ENCODE measurements at places on chromosomes 16 and 17.

GRCh38 chr16:57512296-57513001, 23.9 kb downstream of the CCDC102A start:
- DNase-seq = no peak

GRCh38 chr17:62672957-62673356, 45.5 kb downstream of the MRC2 start:
- DNase-seq = no peak

DNA sequence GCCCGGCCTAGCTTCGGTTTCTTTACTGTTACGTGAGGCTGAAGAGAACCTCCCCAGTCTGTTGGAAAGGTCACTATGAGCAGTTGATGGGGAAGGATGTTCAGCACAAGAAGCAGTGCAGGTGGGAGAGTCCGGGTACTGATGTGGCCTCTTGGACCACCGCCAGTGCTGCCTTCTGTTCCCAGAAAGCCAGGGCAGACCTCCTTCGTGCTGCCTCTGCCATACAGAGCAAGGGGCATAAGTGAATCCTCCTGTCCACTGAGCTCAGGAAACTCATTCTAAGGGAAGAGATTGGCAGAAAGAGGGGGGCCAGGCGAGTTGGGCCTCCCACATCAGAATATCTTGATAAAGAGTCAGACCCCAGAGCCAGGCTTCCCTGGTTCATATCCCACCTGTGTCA, 3.7 kb downstream of the PPP4C start:
- DNase-seq = no peak

- DNase-seq = no peak
Measured at GRCh38 chr17:34312080-34312479, 7.2 kb upstream of the CCL8 start.

GRCh38 chr16:22961206-22961605, 147.2 kb downstream of the HS3ST2 start:
- no peak for DNase-seq

DNA sequence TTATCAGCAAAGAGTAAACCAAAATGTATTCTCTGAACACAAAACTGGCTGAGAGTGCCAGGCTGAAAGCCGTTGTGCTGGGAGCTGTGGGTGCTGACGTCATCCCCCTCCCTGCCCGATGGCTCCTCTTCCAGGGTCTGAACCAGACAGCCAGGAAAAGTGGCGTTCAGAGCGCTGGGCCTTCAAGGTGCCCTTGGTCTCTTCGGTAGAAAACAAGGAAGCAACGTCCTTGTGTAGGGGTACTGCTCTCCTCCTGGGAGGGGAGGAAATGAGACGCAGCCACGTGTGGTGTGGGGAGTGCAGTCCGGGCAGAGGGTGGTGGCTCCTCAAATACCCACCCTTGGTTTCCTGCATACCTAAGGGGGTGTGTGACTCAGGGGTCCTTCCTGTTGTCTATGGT, 394.7 kb downstream of the SEC14L1 start:
- DNase-seq = no peak

- no peak for DNase-seq
Measured at GRCh38 chr16:22635801-22636200, 125.1 kb downstream of the NPIPB5 start.

- no peak for DNase-seq
Measured at GRCh38 chr17:81250286-81251093, 11.4 kb downstream of the NDUFAF8 start.

DNA sequence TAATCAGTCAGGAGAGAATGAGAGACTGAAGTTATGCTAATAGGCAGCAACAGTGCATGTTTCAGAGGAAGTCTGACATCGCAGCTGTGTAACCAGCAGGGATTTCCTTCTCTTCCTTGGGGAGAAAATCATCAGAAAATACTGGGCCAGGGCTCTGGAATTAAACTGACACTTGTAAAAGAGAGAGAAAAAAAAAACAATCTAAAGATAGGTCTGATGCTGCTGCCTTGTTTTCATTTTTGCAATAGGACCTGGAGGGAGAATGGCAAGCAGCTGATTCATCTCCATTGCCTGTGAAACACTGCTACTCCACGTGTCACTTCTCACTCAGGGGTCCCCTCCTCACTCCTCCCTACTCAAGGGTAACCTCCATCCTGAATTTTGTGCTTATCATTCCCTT, 17.7 kb upstream of the CORO6 start:
- DNase-seq = no peak

GRCh38 chr17:78121801-78122215, 6.7 kb downstream of the TMC6 start:
- no peak for DNase-seq

DNA sequence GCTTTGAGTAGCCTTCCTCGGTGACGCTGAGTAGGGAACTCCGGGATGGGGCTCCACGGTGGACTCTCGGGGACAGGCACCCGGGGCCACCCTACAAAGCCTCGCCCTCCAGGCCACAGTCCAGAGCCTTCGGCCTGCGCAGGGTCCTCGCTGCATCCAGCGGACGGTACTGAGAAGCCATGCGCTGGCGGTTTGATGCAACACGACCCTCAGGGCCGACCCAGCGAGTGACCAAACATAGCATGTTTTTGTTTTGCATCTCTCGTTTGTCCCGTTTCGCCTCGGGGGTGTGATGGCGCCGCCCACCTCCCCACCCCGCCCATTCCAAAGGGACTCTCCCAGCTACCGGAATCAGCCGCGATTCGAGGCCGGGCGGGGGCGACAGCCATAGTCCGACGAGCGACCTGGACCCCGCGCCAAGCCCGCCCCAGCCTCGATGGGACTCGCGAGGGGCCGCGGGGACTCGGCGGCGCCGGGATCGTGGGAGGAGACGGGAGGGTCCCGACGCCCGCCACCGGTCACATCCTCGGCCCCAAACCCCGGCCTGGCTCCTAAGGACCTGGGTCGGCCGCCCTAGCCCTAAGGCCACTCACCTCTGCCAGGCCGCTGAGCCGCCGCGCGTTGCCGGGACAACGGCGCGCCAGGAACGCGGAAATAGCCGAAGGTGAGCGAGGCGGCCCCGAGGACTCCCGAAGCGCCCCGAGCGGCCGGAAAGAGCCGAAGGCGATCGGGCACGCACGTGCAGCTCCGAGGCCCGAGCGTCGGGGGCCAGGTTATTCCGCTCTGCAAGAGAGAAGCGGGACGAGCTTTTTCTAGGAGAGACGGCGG, 1.6 kb downstream of the IFT140 start:
- DNase-seq = peak; percentile 68

DNA sequence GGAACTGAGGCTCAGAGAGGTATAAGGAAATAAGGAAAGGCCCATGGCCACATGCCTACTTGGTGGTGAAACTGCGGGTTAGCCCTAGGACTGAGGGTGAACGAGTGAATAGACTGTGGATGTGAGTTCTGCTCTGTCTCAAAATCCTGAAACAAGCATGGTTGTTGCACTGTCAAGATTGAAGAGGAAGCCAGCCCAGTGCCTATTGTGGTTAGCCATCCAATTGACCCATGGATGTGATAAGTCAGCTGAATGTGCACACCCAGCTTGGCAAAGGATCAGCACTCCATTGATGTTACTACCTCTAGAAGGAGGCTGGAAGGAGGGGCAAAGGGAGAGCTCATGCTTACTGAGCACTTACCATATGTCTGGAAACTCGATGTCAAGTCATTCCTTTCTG, 4.5 kb downstream of the TMEM114 start:
- no peak for DNase-seq

DNA sequence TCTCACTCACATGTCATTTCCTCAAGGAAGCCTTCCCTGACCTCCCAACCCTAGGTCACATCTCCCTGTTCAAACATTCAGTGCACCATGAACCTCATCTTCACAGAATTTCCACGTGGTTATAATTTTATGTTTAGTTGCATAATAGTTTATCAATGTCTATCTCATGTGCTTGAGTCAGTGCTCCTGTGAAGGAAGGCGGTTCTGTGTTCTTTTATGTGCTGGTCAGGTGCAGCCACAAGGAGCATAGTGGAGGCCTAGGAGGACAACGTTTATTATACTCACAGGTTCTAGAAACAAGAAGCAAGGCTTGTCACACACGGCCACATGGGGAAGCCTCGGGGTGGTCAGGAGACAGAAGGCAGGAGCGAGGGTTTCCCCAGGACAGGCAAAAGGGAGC, 34.5 kb upstream of the SCNN1B start:
- no peak for DNase-seq

DNA sequence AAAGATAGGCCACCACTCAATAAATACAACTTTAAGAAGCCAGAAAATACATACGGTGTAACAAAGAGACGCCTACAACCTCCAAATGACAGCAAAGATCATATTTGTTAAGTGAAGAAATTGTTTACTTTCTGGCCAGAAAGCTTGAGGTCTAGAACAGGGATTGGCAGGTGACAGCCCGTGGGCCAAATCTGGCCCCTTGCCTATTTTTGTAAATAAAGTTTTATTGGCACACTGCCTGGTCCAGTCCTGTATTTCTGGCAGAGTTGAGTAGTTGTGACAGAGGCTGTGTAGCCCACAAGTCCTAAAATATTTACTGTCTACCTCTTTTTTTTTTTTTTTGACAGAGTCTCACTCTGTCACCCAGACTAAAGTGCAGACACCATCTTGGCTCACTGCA, 3.4 kb upstream of the CLEC19A start:
- no peak for DNase-seq

DNA sequence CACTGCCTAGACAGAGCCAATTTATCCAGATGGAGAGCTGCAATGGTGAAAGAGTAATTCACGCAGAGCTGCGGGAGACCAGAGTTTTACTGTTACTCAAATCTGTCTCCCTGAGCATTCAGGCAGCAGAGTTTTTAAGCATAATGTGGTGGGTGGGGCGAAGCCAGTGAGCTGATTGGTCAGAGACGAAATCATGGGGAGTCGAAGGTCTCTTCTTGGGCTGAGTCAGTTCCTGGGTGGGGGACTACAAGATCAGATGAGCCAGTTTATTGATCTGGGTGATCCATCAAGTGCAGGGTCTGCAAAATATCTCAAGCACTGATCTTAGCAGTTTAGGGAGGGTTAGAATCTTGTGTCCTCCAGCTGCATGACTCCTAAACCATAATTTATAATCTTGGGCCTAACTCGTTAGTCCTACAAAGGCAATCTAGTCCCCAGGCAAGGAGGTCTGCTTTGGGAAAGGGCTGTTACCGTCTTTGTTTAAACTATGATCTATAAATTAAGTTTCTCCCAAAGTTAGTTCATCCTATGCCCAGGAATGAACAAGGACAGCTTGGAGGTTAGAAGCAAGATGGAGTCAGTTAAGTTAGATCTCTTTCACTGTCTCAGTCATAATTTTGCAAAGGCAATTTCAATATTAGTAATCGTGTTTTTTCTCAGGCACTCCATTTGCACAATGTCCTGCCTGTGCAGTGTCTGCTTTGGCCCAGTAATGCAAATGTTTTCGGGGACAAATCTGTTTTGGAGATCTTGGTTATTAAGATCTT, 27.0 kb downstream of the PIGL start:
- no peak for DNase-seq

GRCh38 chr17:66272811-66273585, 29.4 kb upstream of the PRKCA start:
- no peak for DNase-seq

GRCh38 chr17:1649844-1650501, at the start of gene RILP:
Gene RILP, minus strand, starts transcription at chr17:1649866. Its CDS starts 62 bp downstream, at chr17:1649804.
- no peak for DNase-seq

GRCh38 chr17:43574896-43575525, 28.9 kb upstream of the ETV4 start:
- no peak for DNase-seq

GRCh38 chr17:79953335-79953734, 82.3 kb downstream of the TBC1D16 start:
- DNase-seq = no peak

DNA sequence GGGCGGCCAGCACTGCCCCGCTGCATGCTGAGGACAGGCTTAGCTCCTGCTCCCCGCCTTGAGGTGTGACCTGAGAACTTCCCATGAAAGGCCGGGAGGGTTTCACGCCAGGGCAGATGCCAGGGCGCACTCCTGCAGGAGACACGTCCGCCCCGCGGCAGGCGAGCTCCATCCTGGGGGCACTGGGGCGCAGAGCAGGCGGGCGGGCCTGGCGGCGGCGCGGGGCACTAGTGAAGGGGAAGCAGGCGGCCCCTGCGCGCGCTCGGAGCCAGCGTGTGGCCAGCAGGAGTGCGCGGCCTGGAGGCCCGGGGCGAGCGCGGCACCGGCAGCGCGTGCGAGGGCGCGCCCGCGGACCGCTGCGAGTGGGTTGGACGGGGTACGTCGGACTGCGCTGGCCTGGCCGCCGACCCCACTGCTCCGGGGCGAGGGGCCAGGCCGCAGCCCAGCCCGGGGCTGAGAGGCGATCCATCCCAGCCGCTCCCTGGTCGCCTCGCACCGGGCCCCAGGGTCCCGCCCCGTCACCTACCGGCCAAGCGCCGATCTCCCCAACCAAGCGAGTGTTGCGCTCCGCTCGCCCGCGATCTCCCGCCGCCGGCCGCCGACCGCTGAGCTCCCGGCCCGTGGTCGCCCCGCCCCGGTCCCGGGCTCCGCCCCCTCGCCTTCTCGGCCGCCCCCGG, at the start of gene MAP3K14:
Gene MAP3K14 (minus strand): TSS at position 587 of the 677 bp plus-strand sequence. CDS start 26,275 bp downstream, outside the sequence.
- DNase-seq = peak; percentile 48

- DNase-seq = no peak
Measured at GRCh38 chr17:54256401-54256929, 433.7 kb downstream of the KIF2B start.

DNA sequence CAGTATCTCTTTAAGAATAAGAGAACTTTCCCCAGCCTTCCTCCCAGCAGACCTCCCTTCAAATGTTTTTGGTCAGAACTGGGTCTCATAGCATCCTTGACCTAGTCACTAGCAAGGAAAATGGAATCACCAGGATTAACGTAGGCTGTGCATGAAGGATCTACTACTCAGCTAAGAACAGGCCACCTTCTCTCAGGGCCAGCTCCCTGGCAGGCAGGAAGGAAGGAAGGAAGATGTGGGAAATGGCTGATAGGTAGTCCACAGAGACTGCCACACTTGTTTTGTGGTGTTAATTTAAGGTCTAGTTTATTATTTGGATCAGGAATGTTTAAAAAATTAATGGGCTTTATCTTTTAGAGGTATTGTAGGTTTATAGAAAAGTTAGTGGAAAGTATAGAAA, 136.4 kb downstream of the SPECC1 start:
- no peak for DNase-seq

GRCh38 chr17:47807421-47807820, 14.2 kb downstream of the OSBPL7 start:
- no peak for DNase-seq

DNA sequence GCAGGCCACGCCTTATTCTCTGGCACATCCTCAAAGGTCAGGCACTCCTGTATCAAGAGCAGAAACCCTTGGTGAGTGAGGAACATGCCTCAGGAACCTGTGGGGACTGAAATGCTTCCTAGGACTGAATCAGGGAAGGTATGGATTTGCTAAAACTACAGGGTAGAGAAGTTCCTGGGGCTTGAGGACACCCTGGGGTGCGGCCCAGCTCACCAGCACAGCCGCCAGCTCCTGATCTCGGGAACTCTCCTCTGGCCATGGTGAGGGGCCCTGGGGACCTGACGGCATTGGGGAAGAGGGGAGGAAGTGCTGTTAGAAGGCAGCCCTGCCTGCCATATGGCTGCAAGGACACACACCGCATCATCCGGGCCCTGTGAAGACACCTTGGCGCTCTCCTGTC, 7.5 kb downstream of the ZSCAN10 start:
- no peak for DNase-seq
